ENCODE measurements at places on chromosomes 16 and 17.

DNA sequence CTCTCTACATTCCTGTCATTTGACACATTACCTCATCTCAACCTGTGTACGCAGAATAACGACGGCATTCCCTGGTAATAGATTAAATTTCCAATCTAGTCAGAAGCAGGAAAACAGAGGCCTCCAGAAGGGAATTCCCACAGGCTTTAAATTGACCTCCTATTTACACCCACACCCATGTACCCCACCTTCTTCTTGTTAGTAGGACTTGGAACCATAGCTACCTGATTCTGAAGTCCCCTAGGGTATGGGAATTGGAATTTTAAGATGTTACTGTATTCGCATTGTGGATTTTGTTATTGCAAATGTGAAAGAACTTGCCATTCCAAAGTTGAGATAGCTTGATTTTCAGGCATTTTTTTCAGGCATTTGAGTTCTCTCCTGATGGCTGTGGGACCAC, 377.5 kb upstream of the DYNLRB2 start:
- DNase-seq = no peak

DNA sequence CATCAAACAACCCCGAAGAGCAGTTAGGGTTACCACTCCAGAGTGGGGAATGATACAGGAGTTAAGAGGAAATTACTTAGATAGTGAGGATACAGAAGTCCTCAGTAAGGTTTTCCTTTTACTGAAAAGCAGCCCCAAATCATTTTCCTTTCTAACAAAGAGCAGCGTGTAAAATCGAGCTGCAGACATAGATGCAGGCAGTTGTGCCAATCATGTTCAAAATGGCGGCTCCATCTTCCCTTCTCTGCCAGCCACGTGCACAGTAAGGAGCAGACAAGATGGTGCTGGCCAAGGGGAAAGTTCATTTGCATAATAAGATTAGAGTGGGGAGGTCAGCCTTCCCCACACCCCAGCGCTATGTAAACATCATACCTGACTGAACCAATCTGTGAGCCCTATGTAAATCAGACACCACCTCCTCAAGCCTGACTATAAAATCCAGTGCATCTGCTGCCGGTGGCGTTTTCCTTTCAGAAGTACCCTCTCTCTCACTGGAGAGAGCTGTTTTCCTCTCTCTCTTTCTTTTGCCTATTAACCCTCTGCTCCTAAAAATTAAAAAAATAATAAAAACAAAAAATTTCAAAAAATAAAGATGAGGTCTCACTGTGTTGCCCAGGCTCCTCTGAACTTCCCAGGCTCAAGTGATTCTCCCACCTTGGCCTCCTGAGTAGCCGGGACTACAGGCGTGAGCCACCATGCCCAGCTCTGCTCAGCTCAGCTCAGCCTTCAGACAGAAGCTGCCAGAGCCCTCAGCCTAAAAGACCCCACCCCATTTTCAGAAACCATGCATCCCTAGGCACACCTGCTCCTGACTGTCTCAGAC, 2.6 kb upstream of the SRL start:
- no peak for DNase-seq

DNA sequence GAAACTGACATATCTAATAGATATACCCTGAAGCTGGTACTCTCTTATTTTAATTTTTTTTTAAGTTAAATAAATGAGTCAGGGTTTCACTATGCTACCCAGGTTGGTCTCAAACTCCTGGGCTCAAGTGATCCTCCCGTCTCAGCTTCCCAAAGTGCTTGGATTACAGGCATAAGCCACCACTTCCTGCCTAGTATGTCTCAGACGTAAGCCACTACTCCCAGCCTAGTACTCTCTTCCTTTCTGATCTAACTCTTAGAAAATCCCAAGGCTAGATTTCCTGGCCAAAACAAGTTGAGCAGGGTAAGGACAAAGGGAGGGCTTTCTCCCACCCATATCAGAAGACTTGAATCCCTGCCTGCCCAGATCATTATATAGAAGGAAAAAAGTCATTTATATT, 33.7 kb downstream of the HOXB1 start:
- no peak for DNase-seq

DNA sequence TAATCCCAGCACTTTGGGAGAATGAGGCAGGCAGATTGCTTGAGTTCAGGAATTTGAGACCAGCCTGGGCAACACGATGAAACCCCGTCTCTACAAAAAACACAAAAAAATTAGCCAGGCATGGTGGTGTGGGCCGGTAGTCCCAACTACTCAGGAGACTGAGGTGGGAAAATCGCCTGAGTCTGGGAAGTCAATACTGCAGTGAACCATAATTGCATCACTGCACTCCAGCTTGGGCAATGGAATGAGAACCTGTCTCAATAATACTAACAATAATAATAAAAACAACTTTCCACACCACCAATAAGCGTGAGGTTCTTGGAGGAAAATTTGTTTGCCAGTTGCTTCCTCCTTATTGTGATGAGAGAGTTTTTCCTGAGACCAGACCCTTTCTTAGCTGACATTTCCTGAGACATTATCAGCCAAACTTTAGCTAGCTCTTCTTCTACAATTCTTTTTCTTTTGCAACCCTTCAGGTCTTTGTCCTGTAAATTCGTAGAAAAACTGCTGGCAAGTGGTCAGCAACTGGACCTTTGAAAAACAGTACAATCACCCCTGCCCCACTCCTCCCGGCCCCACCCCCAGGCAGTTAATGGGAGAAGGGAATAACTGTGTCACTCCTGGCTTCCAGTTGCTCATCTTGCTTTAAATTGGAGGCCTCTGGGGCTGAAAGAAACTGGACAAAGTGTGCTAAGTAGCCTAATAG, 3.5 kb upstream of the EZH1 start:
- no peak for DNase-seq

DNA sequence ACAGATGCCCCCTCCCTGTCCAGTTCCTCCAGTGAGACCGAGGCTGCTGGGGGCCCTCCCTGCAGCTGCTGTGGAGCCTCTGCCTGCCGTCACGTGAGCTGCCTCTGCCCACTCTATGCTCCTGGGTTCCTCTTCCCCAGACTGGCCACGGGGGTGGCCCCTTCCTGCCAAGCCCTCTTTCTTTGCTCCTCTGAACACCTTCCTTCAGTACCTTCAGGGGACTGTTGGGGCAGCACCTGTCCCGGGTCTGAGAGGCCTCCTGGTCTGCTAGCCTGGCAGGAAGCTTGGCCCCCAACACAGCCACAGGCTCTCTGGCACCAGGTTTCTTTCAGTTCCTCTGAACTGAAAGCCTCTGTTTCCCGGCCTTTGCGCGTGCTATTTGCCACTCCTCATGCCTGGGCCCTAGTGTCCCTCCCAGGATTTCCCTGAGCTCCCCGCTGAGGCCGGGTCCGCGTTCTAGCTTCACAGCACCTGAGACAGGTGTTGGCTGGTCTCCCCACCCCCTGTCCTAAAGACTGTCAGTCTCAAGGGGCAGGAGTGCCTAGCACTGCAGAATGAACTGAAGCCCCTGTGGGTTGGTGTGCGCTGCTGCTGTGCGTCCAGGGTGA, 6.6 kb upstream of the ATP6V0C start:
- no peak for DNase-seq

DNA sequence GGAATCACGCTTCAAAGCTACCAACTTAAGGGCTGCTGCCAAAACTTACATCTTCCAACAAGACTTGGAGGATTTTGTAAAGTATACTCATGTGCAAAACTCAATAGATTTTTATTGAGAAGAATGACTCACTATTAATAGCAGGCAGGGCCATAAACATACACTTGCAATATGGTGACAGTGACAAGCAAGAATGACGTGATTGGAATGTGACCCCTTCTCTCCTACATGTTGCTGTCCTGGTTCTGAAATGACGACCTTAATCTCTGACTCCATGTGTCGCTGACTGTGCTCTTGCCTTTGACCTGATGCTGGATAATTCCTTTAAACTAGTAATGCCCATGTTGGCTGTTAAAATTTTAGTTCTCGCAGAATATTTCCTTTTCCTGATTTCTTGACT, 174.5 kb downstream of the PARN start:
- no peak for DNase-seq

- DNase-seq = no peak
These were observed 29.0 kb downstream of the RBBP6 start for GRCh38 chr16:24568392-24568791.

DNA sequence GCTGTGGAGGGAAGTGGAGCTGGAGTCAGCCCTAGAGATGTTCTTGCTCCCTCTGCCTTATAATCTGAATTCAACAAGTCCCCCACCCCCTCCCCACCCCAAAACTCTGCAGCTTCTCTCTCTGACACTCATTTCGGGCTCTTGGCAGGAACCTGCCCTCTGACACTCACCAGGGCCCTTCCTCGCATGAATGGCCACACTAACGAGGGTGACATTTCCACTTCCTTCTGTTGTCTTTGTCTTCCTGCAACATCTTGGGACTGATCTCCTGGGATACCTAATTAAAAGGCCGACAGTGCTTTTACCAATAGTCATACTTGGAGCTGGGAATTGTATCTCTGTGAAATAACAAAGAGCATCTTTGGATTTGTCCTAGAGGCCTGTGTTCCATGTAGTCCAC, 106.9 kb upstream of the PIRT start:
- DNase-seq = no peak

DNA sequence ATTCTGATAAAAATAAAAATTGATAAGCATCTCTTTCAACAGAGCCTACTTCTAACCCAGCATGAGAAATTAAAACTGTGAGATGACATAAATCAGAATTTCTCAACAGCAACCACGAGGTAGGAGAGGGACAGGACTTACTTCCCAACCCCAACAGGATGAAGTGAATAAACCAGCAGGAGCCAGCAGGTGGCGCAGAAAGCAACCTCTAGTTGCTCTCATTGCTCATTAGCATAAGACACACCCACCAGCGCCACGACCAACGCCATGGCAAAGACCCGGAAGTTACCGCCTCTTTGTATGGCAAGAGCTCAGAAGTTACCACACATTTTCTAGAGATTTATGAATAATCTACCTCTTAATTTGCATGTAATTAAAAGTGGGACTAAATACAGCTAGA, 189.4 kb upstream of the CDH8 start:
- DNase-seq = no peak

GRCh38 chr16:59328961-59329360, 594.8 kb upstream of the GOT2 start:
- no peak for DNase-seq

GRCh38 chr17:32382526-32383223, 32.7 kb downstream of the ZNF207 start:
- DNase-seq = no peak

- DNase-seq = no peak
These were observed 47.4 kb upstream of the MEIOC start for GRCh38 chr17:44608727-44609435.
